Activated CD4-positive, alpha-beta memory T cell treated with anti-CD3 and anti-CD28 coated beads for 36 hours (primary cell): ENCODE measurements at places on chromosomes 4 and X.

DNA sequence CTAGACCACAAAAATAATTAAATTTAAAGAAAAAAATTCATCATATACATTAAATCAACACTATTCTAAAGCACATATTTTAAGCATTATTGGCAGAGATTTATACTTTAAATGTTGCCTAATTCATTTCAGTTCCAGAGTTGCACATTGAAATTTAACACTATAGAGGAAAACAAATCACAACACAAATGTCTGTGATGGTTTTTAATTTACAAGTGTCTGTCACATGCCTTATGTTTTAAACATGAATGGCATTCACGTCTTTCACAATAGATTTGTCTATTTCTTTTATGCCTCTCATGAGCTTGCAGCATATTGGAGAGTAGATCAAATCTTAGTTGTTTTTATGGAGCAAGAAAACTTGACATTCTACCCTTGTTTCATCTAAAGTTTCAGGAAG lies 811.3 kb downstream of the NLGN4X start:
- DNase-seq, result no peak

DNA sequence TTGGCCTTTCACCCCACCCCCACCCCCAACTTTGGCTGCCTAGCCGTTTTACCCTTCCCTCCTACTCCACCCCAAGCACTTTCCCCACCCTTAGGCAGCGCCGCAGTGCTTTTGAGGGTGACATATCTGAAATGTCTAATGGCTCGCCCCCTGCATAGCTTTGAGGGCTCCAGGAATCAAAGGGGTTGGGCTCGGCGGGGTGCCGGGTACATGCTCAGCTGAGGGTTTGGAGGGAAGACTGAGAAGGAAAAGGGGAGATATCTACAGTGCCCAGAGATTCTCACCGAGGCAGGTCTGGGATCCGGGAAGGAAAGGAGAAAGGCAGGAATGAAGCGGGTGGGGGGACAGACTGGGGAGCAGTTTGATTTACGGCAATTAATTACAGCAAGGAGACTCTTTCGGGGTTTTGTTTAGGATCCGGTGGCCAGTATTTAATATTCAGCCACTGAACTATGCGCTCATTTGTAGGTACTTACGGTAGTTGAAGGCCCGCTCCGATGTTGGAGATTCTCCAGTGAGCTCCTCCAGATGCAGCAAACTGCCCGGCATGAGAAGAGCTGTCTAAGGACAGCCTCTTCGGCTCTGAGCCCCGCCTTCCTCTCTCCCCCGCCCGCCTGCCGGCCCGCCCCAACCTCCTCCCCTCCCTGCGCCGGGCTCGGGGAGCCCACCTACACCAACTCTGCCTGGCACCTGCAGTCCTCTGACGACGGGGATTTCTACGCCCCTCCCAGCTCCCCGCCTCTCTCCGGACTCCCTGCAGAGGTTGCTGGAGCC lies at the start of gene IGSF1:
Gene IGSF1 (minus strand): TSS at position 569 of the 774 bp plus-strand sequence. CDS start 2,632 bp downstream, outside the sequence.
- DNase-seq, result no peak

DNA sequence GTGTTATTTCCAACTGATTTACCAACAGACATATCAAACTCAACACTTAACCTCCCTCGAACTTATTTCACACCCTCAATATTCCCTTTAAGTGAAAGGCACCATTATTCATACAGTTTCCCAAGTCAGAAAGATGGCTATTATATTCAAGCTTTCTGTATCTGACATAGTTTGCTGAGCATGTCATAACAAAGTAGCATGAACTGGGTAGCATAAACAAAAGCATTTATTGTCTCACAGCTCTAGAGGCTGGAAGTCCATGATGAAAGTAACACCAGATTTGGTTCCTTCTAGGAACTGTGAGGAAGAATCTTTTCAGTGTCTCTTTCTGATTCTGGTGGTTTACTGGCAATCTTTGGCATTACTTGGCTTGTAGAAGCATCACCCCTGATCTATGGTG lies 1388.6 kb downstream of the TECRL start:
- no peak for DNase-seq

DNA sequence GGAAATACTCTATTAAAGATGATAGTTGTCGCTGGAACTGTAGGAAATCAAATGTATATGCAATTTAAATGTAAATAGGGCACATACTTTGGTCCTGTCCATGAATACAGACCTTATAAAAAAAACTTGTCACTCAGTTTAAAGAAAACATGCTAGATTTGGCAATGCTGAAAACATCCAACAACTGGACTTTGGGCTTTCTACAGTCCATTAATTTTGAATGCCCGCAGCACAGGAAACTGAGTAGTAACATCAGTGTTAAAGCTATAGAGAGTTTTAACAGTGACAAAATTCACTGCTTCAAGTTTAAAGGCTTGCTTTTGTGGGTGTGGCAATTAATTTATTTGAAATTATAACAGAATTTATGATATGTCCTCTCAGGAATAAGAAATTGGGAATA lies 578.4 kb downstream of the TRIML1 start:
- no peak for DNase-seq

DNA sequence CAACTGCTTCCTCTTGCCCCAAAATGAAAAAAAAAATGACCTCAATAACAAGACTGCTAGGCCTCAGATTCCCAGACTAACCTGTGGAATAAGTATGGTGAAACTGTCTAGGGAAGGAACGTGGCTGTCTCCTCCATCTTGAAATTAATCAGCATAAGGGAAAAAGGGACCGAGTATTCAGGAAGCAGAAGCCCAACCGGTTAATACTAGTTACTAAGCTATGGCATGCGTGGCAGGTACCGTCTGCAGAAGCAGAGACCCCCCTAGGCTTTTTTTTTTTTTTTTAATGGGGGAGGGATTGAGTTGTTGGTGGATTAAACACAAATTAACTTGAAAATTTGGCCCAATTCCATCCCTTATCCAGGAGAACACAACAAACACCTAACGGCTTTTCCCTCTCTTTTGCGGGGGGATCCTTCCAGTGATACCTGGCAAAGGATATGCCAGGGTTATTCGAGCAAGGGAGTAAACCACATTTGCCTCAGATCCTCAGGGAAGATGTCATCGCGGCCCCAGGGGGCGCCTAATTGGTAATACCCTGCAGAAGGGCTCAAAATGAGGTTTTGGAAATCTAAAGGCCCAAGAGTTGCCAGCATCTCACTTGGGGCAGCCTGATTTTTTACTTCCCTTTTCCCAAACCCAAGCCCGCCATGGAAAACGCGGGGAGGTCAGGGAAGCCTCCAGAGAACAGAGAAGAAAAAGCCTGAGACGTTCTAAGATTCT lies 893 bp downstream of the RLIM start:
- peak; percentile 12 for DNase-seq

DNA sequence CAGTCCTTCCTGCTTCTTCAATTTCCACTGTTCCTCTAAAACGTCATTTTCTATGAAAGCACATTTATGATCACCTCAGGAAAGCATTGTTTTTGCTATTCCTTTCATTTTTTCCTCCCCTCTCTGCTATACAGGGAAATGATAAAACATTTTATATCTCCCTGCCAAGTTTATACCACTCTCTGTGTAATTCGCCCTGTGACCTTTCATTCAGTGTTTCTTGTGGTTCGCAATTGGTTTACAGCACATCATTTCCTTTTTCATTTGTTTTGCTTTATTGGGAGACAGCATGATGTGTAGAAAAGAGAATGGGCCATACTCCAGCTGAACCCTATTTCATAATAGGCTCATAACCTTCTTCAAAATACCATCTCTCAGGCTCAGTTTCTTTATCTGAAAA lies 99.9 kb upstream of the RAPGEF2 start:
- no peak for DNase-seq

DNA sequence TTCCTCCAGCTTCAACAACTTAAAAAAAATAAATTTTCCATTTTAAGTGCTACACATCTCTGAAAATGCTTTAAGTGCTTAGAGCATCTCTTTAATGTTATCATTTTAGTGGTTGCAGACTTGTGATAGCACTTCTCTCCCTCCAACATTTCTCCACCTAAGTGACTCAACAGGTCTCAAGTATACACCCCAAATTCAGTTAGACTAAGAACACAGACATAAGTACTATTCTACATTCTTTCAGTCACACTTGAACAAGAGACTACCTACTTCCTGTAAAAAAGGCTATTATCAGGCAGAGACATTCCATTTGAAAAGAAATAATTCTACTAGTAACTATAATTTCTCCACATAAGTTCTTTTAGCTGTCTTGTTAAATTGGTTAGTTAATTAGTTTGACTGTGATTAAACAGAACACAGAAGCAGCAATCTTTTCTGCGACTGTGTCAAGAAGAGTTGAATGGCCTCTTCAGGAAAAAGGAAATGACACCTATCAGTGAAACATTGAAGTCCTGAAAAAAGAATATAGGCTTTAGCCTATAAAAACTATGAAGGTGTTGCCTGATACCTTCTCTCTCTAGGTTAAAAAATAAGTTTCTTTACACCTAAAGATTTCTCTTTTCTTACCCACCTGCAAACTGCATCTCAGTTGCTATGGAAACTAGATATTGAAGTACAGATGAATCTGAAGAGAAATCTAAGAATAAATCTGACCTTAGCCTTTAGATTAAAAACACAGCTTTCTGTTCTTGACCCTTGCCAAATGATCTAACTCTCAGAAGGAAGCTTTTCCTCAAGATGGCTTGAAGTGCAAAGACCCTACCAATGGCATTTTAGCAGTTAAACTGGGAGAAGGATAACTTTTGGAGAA lies 18.0 kb downstream of the NAF1 start:
- no peak for DNase-seq

- DNase-seq, result no peak
Observed at GRCh38 chr4:184895012-184895695, 69.4 kb upstream of the ACSL1 start.

DNA sequence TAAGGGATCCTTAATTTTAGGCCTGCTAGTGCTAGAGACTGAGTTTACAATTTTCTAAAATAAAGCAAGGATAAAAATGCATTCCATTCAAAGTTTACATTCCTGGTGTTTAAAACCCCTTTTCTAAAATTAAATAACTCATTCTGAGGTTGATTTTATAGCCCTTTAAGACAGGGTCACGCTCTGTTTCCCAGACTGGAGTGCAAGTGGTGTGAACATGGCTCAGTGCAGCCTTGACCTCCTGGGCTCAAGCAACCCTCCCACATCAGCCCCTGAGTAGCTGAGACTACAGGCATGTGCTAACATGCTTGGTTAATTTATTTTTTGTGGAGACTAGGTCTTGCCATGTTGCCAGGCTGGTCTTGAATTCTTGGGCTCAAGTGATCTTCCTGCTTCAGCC lies 6.8 kb upstream of the CDKL2 start:
- DNase-seq, result no peak

DNA sequence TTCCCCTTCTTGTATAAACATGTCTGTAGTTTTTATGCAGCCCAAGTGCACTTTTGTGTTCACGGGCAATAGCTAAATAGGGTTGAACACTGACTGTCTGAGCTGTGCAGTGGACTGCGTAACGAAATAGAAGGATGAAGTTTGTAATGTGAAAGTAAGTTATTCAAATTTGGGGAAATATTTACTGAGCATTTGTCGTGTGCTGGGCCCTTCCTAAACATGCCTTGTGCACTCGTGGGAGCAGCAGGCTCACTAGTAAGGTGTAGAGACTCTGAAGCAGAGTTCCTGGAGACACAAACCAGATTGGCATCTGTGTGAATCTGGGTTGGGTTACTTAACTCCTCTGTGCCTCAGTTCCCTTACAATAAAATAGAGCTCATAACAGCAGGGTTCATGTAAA lies 51.7 kb upstream of the C1QTNF7 start:
- DNase-seq, result no peak

- no peak for DNase-seq
Observed at GRCh38 chr4:5793514-5793913, 82.5 kb downstream of the EVC start.

DNA sequence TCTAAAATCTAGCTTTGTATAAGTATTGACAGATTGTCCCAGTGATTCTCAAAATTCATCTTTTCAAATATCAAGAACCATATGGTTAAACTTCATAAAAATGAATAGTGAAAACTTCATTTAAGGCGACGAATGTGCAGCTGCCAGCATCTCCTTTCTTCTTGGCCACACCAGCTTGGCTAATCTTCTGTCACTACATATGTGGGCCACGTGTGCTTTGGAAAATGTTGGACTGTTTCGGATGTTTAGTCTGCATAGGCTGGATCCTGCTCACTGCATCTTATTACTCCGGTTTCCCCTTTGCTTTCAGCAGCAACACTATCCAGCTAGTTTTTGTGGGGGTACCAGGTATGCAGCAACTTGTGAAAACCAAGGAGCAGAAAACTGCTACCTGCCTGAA lies 221.9 kb downstream of the BMPR1B start:
- no peak for DNase-seq

DNA sequence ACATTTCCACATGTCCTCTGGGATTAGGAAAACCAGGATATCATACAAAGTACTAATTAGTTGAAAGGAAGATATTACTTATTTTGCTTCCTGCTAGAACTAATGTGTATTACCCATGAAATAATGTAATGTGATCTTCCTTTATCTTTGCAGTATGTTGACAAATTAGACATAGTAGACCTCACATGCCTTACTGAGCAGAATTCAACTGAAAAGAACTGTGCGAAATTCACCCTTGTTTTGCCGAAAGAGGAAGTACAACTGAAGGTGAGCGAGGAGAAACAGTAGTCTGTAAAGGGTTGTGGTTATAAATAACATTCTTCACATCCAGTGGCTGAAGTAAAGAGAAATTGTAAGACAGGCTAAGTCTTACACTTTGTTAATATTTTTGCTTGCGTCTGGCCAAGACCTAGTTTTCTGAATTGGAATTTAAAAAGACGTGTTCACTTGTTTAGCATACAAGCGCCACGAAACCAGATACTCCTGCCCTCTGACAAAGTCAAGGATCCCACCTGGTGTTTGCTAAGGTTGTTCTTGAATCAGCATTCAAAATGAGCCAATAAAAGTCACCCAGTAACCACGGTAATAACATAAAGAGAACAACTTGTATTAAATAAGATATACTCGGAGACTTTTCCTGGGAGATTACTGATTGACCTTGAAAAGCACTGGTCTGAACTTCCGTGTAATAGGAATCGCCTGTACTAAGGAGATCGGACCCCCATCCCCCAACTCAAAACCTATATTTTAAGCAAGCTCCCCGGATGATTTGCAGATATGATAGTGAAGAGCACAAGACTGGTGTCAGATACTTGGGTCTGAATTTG lies 16.9 kb downstream of the STAP1 start:
- no peak for DNase-seq

- DNase-seq, result no peak
Observed at GRCh38 chrX:150456466-150456865, 93.3 kb downstream of the MAMLD1 start.
